ENCODE measurements at places on chromosomes 6 and 20.
A peak's percentile ranks its signal among the peaks of the same experiment; 100 is the strongest.

DNA sequence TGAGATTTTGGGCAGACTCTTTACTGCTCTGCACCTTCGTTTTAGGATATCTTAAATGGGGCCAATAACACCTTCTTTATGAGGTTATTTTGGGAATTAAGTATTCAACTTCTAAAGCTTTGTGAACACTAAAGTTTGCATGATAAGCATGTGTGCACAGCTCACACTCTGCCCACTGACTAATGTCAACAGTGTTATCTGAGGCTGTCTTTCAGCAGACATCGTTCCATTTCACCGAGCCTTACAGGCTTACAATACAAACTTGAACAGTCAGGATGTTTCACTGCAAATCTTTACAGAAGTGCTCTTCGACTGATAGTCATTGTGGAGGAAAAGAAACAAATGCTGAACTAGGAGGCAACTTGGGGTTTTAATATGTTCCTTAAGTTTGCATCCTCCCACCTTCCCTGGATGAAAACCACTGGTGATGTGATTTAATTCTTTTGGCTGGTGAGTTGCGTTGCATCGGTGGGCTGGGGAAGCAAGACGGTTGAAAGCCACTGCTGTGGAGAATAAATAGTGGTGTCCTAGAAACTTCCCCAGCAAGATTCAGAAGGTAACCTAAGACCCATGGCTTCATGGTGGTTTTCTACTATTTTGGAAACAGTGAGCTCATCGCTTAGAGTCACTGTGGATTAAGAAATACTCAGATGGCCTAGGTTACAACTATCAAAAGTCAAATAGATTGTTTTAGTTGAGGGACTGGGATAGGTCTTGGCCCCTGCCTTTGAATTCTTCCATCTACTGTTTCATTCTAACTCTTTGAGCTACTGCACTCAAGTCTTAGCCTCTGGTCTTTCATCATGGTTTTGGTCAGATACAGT, 167.2 kb upstream of the MAP3K7 start:
- H3K4me1 ChIP-seq: no peaks in the 10 kb centered on the region
- H3K27ac ChIP-seq: no peak overlapping the region
- H3K4me3 ChIP-seq: no peak overlapping the region
- no peaks in the 10 kb centered on the region for H3K36me3 ChIP-seq

DNA sequence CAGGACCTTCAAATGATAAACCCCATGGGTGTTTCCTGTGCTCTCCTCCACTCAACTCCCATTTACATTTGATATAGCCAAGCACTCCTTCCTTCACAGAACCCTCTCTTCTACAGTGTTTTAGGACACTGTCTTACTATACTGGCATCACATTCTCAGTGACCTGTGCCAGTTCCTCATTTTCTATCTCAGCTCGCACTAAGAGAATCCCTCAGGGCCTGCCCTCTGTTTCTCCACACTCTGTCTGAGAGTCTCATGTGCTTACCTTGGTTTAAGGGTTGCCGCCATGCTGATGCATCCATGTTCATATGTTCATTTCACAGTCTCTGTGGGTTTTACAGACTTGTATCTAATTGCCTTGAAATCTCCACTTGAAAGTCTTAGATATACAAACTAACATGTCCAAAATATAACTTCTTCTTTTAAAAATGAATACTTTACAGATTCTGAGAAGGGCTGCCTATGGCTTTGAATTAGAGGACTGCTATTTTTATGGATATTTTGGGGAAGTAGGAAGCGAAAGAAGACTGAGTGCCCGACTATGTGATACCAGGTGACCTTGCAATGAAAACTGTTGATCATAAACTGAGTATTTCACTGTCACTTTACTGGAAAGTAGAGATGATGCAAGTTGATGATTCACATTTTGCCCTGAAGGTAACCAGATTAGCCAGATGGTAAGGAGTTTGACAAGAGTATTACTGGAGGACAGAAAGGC, 153.1 kb upstream of the SIM1 start:
- no peaks in the 10 kb centered on the region for H3K27me3 ChIP-seq
- H3K36me3 ChIP-seq: peaks cover 34% of the 10 kb centered on the region
- no peak overlapping the region for H3K4me3 ChIP-seq
- peak overlapping the region; percentile 15 for H3K27ac ChIP-seq
- DNase-seq: no peak
- H3K4me1 ChIP-seq: no peaks in the 10 kb centered on the region

DNA sequence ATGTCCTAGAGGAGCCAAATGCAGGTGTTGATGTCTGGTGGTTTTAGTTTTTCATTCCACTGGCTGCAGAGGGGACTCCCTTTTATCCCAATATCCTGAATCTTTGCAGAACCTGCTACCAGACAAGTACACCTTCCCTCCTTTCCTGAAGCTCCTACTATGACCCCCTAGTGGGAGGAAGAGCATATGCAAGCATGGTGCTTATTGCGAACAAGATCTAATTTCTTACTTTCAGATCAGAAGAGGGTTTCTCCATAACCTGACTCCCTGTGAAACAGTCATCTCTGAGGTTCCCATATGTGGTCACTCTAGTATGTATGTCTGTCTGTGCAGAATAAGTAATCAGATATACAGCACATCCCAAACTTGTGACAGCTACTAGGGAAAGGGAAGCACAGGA, 277.2 kb downstream of the ARHGAP18 start:
- no peaks in the 10 kb centered on the region for H3K36me3 ChIP-seq
- H3K27me3 ChIP-seq: no peaks in the 10 kb centered on the region
- DNase-seq: no peak
- H3K27ac ChIP-seq: no peak overlapping the region
- no peaks in the 10 kb centered on the region for H3K4me1 ChIP-seq

GRCh38 chr6:11525468-11526155, 11.9 kb upstream of the TMEM170B start:
- H3K36me3 ChIP-seq: no peaks in the 10 kb centered on the region
- H3K27ac ChIP-seq: no peak overlapping the region
- H3K27me3 ChIP-seq: peaks cover 7% of the 10 kb centered on the region
- H3K4me1 ChIP-seq: no peaks in the 10 kb centered on the region

GRCh38 chr6:118502169-118502568, 45.9 kb upstream of the PLN start:
- no peak for DNase-seq
- no peak overlapping the region for H3K27ac ChIP-seq
- H3K27me3 ChIP-seq: no peaks in the 10 kb centered on the region
- peaks cover 48% of the 10 kb centered on the region for H3K36me3 ChIP-seq
- H3K4me3 ChIP-seq: no peak overlapping the region
- H3K4me1 ChIP-seq: peaks cover 9% of the 10 kb centered on the region

- H3K4me1 ChIP-seq: peaks cover 53% of the 10 kb centered on the region
Observed at GRCh38 chr6:108635505-108636226, 74.9 kb downstream of the FOXO3 start.

GRCh38 chr6:82204020-82204419, 43.5 kb downstream of the IBTK start:
- peaks cover 38% of the 10 kb centered on the region for H3K36me3 ChIP-seq
- no peak for DNase-seq
- H3K27ac ChIP-seq: no peak overlapping the region
- H3K4me1 ChIP-seq: no peaks in the 10 kb centered on the region
- H3K4me3 ChIP-seq: no peak overlapping the region

DNA sequence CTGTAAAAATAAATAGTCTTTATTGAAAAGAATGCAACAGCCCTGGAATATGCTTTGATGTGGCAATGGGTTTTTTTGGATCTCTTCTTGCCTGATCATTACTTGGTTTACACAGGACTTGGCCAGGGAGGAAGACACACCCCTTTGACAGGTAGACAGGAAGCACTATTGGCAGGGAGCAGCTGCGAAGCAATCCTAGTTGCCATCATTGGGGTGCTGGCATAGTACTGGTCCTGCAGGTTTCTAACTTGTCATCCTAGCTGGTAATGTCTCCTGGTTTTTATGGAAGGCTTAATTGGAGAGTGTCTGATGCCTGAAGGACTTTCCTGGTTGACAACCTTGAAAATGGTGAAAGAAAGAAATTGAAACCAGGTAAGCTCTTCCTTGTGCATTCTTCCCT, 71.2 kb upstream of the CCN6 start:
- H3K36me3 ChIP-seq: peaks cover 5% of the 10 kb centered on the region
- no peaks in the 10 kb centered on the region for H3K27me3 ChIP-seq
- DNase-seq: no peak
- H3K27ac ChIP-seq: no peak overlapping the region
- no peak overlapping the region for H3K4me3 ChIP-seq

DNA sequence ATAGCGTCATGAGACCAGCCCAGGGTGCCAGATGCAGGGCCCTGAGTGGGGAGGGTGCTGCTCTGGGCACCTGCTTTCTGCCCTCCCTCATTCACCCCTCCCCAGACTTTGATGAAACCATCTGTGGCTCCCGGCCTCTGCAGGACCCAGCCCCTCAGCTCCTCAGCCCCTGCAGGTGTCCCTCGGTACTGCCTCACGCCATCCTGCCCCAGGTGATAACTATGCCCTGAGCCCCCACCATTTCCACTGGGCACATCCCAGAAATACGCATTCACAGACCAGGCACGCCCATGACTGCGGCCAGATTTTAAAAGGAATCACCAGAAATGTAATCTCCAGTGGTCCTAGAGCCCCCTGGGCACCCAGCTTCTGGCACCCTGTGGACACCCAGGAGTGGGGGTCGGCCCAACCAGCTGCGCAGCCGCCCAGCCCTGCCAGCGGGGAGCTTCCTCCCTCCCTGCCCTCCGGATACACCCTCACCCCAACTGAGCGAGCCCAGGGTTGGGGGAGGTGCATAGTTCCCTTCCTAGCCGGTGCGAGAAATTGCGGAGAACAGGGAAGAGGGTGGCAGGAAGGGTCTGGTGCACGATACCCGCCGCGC, 615 bp upstream of the NTSR1 start:
- peak overlapping the region; percentile 38 for H3K4me3 ChIP-seq
- no peak overlapping the region for H3K27ac ChIP-seq
- no peaks in the 10 kb centered on the region for H3K36me3 ChIP-seq
- H3K4me1 ChIP-seq: peaks cover 10% of the 10 kb centered on the region
- DNase-seq: peak; percentile 57
- peaks cover 24% of the 10 kb centered on the region for H3K27me3 ChIP-seq

GRCh38 chr20:6689339-6689973, 78.0 kb upstream of the BMP2 start:
- H3K36me3 ChIP-seq: no peaks in the 10 kb centered on the region
- no peak overlapping the region for H3K4me3 ChIP-seq
- no peaks in the 10 kb centered on the region for H3K27me3 ChIP-seq
- no peaks in the 10 kb centered on the region for H3K4me1 ChIP-seq
- DNase-seq: no peak

DNA sequence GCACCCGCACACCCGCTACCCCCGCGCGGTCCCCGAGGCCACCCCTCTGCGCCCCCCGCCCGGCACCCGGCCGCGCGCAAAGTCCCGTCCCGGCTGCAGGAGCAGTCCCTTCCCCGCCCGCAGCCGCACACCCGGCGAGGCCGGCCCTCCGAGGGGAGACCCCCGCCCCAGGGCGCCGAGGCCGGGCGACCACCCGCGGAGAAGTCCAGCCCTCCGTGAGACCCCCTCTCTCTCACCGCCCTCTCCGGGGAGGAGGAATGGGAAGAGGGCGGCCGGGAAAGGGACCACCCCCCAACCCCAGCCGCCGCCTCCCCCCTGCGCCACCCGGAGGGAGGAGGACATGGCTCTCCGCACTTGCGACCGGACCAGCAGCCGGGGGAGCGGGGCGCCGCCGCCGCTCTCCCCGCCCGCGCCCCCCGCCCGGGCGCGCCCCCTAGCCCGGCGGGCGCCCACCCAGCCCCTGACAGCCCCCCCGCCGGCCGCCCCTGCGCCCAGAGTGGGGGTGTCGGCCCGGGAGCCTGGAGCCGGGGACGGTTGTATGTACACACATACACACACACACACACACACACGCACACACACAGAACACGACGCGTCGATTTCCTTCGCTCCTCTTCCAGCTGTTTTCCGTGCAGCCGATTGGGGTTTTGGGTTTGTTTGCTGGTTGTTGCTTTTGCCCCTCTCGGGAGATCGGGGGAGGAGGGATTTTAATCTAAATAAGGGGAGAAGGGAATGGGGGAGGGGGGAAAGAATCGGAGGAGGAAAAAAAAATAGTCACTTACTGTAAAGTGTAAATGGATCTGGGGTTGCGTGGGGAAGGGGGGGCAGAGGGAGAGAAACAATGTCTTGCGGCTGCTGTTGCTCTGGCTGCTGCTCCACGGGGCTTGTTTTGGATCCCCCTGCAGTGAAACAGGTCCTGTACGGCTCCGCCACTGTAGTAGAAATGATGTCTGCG, at the start of gene ATXN1:
Gene ATXN1 (minus strand): TSS at position 945 of the 955 bp plus-strand sequence.
- peak within 1 kb of the TSS; percentile 94 for H3K27ac ChIP-seq
- peaks cover 7% of the 10 kb centered on the region for H3K36me3 ChIP-seq
- peaks cover 56% of the 10 kb centered on the region for H3K4me1 ChIP-seq
- no peaks in the 10 kb centered on the region for H3K27me3 ChIP-seq
- peak within 1 kb of the TSS; percentile 91 for H3K4me3 ChIP-seq

DNA sequence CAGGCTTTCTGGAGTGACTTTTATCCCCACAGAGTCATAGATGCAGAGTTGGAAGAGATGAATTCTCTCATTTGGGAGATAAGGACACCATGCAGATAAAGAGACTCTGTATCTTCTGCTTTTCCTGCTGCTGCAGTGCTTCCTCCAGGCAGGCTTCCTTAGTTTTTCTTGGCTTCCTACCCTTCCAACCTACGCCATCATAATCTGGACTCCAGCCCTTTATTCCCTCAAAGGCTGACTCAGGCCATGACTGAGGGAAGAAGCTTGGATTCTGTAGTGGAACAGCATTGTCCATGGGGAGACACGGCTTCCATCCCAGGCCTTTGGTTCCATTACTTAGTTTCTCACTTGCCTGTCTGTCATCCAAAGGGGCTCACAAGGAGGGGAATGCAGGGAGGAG, 6.5 kb upstream of the RNF24 start:
- H3K4me1 ChIP-seq: peaks cover 5% of the 10 kb centered on the region
- H3K4me3 ChIP-seq: no peak overlapping the region
- H3K36me3 ChIP-seq: no peaks in the 10 kb centered on the region

- H3K27me3 ChIP-seq: peaks cover 20% of the 10 kb centered on the region
- peaks cover 26% of the 10 kb centered on the region for H3K4me1 ChIP-seq
- peak overlapping the region; percentile 30 for H3K27ac ChIP-seq
- H3K36me3 ChIP-seq: peaks cover 6% of the 10 kb centered on the region
- peak overlapping the region; percentile 55 for H3K4me3 ChIP-seq
- no peak for DNase-seq
Observed at GRCh38 chr6:127483399-127484055, 24.3 kb upstream of the KIAA0408 start.

GRCh38 chr6:56357616-56358373, 110.4 kb upstream of the COL21A1 start:
- peaks cover 1% of the 10 kb centered on the region for H3K27me3 ChIP-seq
- no peak overlapping the region for H3K4me3 ChIP-seq
- H3K36me3 ChIP-seq: no peaks in the 10 kb centered on the region
- DNase-seq: no peak
- H3K4me1 ChIP-seq: no peaks in the 10 kb centered on the region
- no peak overlapping the region for H3K27ac ChIP-seq

- H3K4me3 ChIP-seq: no peak overlapping the region
- no peaks in the 10 kb centered on the region for H3K36me3 ChIP-seq
- DNase-seq: no peak
- H3K27me3 ChIP-seq: no peaks in the 10 kb centered on the region
Observed at GRCh38 chr20:14334306-14334930, 3.0 kb downstream of the FLRT3 start.
